ENCODE measurements at places on chromosomes 4 and X.

GRCh38 chr4:78167510-78167909, 110.4 kb downstream of the FRAS1 start:
- no peak for DNase-seq

- no peak for DNase-seq
Observed at GRCh38 chr4:140099983-140100382, 54.0 kb downstream of the MAML3 start.

DNA sequence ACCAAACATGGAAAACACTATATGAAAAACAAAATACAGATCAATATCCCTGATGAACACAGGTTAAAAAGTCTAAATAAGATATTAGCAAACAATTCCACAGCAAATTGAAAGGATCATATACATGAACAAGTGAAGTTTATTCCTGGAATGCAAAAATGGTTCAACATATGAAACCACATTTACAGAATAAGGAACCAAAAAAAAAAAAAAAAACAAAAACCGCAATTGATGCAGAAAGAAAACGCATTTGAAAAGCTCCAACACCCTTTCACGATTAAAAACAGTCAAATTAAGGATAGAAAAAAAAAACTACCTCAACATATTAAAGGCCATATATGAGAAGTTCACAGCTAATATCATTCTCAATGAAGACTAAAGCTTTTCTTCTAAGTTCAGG, 45.4 kb upstream of the STS start:
- no peak for DNase-seq

DNA sequence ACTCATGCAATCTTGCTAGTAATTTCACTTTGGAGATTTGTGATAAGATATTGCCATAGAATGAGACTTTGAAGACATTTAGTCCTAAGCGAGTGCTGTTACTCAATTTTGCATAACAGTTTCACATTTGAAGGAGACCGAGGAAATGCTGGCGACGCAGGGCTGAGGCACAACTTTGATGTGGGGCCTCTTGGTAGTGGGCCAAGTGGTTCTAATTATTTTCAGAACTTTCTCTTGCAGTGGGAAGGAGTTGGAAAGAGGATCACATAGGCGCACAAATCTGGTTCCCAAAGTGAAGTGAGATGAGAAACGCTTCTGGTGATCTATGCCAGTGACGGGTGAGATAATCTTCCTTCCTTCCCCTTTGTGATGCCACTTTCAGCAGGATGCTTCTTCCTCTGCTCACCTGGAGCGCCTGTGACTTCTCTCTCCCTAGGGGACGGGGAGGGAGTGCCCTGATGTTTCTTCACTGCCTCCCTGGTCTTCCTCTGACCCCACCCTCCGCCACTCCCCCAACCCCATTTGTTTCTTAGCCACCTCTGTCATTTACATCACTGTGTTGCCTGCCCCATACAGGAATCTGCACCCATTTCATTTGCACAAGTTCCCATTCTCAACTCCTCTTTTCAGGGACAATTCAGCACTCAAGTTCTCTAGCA, 138.9 kb upstream of the MID1 start:
- DNase-seq, result no peak

- no peak for DNase-seq
Observed at GRCh38 chr4:151803246-151803645, 42.4 kb upstream of the GATB start.

DNA sequence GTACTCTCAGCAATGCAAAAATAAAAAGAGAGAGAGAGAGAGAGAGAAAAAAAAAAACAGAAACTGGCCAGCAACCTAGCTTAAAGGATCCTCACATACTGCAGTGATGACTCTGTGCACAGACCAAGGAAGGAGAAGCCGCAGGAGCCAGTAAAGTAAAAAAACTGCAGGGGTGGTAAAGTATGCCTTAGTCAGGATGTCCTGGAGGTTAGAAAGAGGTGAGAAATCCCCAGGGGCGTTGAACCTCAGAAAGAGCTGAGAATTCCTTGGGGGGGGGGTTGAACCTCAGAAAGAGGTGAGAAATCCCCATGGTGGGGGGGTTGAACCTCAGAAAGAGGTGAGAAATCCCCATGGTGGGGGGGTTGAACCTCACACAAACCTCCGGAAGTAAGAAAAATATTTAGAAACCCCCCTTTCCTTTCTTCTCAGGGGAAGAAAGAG, 48.0 kb downstream of the MAGEA9 start:
- no peak for DNase-seq

DNA sequence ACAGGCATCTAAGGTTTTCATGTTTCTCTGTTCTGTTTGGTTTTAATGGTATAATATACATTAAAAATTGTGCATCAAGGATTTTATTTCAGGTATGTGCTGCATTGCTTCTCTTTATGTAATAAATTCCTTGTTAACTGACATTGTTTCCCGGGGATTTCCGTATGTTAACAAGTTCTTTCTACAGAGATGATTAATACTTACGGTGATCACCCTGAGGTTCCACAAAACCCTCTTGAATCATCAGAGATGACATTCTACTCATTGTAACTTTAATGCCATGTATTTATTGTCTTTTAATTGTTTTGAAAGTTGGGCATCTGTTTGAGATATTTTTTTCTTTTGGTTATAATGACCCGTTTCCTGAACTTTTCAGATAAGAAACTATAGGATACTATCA, 37.5 kb downstream of the ARHGAP10 start:
- no peak for DNase-seq

DNA sequence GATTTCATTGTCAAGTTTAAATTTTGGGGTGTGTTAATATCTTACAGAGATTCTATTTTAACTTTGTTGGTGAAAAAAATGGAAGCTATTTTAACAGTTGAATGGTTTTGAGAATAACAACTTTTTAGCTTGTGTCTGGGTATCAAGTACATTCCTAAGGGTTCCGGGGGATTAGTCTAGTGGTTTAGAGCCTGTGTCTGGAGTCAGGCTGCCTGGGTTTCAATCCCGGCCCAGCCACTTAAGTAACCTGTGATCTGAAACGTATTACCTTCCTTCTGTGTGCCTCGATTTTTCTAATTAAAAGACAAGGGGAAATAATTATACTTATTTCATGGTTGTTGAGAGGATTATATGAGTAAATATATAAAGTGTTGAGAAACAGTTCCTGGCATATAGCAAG, 288.6 kb upstream of the NR3C2 start:
- DNase-seq, result no peak
